ENCODE measurements at places on chromosomes 5 and 9.

- no peak for DNase-seq
These were observed 214.1 kb downstream of the SMARCA2 start for GRCh38 chr9:2229109-2229721.

DNA sequence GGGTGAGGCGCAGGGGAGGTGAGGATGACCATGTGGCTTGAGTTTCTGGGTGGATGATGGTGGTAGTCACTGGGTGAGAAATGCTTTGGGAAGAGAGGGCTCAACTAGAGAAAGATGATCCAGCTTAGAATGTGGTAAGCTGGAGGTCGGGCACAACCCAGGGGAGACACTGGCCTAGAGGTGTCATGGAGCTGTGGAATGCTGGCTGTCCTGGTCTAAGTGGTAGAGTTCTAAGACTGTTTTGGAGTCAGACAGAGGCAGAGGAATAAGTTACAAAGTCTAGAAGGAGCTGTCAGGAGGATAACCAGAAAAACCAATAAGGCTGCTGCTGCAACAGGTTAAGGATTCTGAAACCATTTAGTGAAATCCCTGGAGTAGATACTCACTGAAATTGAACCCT is 19.2 kb upstream of the ACSL6 start:
- no peak for DNase-seq

DNA sequence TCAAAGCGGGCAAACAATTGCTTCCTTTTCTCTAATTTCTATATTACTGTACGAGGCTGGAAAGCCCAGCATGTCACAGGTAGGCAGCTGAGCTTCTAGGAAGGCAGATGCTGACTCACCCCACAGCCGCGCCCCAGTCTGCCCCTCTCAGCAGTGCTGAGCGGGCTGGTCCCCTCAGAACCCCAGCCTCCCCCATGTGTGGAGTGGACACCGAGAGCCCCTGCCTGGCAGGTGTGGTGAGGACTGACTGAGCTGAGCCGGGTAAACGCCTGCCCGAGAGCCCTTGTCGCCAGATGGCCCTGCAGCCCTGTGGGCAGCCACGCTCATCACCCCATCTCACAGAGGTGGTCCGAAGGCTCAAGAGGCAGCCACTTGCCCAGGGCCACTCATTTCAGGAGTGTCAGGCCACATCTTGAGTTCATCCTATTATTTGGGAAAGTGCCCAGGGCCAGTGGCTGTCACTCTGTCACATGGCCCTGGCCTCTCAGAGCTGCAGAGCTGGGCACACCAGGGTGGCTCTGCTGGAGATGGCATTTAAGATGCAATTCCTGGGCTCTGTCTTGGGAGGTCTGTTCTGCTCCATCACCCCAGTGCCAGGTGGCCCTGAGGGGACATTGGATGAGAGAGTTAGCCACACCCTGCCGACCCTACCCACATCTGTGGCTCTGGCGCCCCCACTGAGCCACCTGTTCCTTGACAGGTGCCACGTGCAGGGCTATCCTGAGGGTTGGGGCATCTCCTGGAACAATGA is 12.4 kb downstream of the CARD19 start:
- no peak for DNase-seq

DNA sequence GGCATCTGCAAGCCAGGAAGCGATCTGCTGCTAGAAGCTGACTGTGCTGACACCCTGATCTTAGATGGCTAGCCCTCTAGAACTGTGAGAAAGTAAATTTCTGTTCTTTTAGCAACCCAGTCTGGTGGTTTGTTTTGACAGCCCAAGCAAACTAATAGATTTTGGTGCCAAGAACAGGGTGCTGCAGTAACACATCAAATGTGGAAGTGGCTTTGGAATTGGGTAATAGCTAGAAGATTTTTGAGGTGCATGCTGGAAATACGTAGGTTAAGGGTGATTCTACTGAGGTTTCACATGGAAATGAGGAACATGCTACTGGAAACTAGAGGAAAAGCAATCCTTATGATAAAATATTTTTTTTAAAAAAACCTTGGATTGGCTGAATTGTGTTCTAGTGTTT is 153.5 kb upstream of the SH3GL2 start:
- no peak for DNase-seq

- DNase-seq: peak; percentile 73
These were observed 529 bp upstream of the NRARP start for GRCh38 chr9:137302449-137303150.

GRCh38 chr5:37478121-37478894 is 99.2 kb downstream of the WDR70 start:
- no peak for DNase-seq

DNA sequence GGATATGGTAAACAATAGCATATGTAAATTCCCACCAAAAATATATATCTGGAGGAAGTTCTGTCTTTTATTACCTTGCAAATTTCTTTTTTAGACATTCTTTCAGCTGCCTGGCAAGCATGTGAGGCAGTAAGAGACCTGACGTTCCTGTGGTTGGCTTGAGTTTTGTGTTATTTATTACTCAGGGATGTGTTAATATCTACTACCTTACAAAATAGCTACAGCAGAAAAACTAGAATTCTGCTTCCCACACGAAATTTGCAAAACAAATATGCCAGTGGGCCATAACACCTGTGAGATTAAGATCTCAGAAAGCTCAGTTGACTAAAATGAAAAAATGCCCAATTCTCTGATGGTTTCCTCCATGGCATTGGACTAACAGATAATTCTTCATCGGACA is 274.2 kb downstream of the TMEM167A start:
- DNase-seq: no peak

Data from neural crest cell (in vitro differentiated cells).